ENCODE measurements at places on chromosomes 4 and X.

- DNase-seq: no peak
Observed at GRCh38 chr4:94063084-94063483, 144.6 kb upstream of the SMARCAD1 start.

DNA sequence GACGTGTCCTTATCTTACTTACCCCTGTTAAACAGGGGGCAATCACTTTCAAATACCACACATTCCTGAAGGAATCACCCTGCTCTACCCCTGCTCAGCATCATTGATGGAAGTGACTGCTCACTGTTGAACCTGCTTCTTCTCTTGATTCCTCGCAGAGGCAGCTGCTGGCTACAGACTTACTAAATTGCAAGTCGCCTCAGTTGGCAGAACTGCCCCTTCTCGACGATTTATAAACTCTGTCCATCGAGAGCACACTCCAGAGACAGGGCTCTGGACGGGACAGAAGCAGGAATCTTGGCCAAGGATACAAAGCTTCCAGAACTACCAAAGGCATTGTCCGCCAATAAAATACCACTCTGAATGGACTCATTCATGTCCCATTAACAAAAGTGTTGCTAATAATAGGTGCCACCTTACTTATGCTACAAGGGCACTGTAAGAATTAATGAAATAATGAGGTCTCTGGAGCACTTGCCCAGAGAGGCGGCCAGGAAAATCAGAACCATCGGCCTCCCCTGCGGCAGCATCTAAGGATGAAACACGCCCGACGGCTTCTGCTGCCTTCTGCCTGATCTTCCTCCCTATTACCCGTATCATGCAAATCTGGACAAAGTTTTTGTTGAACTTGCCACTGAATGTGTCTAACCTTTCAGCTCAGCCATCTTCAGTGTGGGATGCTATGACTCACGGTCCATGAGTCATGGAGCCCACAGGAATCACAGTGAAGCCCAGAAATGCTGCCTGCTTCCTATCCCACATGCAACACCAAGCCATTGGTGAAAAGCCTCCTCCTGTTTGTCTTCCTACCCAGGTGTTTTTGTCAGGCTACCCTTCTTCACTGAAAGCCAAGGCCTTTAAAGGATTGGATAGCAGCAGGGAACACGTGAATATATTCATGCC, 164.9 kb downstream of the MAML3 start:
- DNase-seq: peak; percentile 75

- no peak for DNase-seq
Observed at GRCh38 chr4:96003951-96004740, 164.3 kb downstream of the PDHA2 start.

- DNase-seq: no peak
Observed at GRCh38 chr4:102281171-102281839, 64.0 kb downstream of the SLC39A8 start.

GRCh38 chrX:132622130-132622529, 133.3 kb upstream of the MBNL3 start:
- peak; percentile 14 for DNase-seq
